ENCODE measurements at places on chromosomes 6 and 20.

GRCh38 chr6:136989571-136990241, 55.1 kb downstream of the IL20RA start:
- DNase-seq, result no peak

DNA sequence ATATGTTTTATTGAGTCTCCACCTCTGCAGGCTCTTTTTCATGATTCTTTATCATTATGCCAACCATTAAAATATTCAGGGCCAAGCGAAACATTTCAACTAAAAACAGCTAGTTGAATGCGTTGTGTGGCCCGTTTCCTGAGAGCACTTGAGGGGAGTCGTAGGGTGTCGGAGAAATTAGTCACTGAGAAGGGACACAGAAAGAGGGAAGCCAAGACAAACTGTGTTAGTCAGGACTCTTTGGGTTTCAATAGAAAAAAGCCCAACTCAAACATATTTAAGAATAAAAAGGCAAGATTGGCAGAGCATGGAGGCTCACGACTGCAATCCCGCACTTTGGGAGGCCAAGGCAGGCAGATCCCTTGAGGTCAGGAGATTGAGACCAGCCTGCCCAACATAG, 58.9 kb downstream of the MAFB start:
- no peak for DNase-seq

- DNase-seq, result no peak
These were observed 118.4 kb downstream of the GRM4 start for GRCh38 chr6:34027445-34027936.

GRCh38 chr6:53287336-53288225, 61.2 kb downstream of the ELOVL5 start:
- DNase-seq, result no peak

- DNase-seq, result no peak
These were observed 55.6 kb downstream of the SASH1 start for GRCh38 chr6:148398244-148398643.

DNA sequence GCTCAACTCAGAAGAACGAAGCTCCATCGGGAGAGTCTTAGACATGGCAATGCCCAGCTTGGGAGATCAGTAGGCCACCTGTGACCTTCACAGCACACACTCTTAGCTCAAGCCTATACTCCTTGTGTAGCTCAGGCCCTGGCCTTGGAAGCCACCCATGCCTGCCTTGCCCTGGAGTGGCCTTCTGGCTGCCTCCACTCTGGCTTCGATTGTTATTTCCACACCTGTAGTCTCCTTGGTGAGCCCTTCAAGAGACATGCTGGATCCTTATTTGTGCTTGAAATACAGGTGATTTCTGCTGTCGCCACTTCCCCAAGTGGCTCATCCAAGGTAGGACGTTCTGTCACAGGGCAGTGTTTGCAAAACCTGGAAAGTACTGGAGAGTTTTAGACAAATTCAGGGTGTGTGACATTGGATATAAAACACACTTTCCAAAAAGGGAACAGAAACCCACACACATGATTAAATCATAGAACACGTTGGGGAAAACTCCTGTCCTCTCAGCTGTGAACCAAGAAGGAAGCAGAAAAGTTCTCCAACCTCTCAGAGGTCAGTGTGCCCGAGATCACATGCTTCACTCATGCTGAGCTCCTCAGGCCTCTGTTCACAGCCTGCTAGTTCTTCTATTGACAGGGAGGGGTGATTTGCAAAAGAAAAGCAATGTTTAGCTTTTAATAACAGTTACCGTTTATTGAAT, 391.8 kb downstream of the CDC5L start:
- peak; percentile 33 for DNase-seq

- DNase-seq, result peak; percentile 57
These were observed 98.2 kb downstream of the SMOC2 start for GRCh38 chr6:168538892-168539811.

- DNase-seq, result peak; percentile 54
These were observed 32.5 kb downstream of the SUN5 start for GRCh38 chr20:32971703-32972161.

GRCh38 chr6:99364026-99364425, 14.6 kb upstream of the FAXC start:
- no peak for DNase-seq

DNA sequence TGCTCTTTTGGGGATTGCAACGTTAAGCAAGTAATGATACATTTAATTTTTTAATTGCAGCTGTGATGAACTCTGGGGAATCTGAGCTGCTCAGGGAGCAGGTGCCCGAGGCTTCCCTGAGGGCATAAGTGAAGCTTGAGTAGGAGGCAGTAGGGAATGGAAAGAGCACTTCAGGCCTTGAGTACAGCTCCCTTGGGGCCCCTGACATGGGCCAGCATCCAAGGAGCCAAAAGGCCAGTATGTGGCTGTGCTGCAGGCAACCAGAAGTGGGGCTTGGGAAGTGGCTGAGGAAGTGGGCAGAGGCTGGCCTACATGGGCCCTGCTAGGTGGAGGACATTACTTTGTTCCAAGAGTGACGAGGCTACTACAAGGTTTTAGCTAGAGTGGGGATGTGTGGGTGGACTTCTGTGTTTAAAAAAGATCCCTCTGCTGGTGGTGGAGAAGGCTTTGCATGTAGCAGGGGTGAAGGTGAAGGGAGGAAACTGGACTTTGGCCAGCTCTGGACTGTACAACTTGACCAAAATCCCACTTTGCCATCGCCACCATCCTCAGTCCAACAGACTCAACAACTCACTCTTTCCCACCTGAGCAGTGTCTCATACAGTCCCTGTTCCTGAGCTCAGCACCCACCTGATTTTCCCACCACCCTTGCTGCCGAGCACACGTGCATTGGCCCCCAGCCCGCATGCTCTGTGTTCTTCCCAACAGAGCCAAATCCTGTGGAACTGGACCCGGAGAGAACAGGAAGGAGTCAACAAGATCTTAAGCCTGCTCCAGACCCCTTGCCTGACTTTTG, 10.9 kb upstream of the ZNF831 start:
- no peak for DNase-seq

DNA sequence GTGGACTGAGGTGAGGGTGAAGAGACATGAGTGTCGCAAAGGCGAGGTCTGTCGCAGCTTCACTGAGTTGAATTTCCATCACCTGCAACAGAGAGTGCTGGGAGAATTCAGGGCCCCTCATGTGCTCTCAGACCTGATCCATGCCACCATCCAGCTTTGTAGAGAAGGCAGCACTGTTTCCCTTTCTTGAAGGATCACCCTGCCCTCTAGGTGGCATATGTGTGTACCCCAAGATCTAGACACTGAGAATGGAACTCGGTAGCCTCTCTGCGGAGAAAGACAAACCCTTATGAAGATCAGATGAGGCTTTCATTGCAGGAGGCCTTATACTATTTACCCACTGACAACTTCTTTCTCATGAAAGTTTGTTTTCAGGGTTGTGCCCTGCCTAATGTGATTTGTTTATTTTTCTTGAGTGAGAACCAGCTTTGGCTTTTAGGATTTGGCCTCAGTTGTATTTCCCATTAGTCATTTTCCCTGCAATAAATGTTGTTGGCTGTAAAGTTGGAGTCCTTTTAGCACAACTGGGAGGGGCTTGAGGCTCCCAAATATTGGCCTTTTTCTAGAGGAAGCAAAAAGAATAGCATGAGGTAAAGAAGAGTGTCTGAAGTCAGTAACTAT, 811.3 kb downstream of the DHX35 start:
- DNase-seq, result no peak

DNA sequence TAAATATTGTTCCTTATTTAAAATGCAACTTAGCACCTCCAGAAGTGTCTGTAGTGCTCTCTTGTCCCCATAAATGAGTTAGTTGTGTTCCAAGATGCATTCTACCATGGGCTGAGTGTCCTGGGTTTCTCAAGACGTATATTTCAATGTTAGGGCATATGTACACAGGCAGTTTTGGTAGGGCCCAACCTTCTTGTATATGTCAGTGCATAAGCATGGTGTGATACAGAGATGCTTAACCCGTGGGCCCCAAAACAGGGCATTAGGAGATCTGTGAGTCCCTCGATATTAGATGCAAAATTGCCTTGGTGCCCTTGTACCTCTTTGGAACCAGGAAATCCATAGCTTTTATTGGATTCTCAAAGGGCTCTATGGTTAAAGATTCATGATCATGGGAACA, 91.5 kb upstream of the HIVEP1 start:
- DNase-seq, result no peak

DNA sequence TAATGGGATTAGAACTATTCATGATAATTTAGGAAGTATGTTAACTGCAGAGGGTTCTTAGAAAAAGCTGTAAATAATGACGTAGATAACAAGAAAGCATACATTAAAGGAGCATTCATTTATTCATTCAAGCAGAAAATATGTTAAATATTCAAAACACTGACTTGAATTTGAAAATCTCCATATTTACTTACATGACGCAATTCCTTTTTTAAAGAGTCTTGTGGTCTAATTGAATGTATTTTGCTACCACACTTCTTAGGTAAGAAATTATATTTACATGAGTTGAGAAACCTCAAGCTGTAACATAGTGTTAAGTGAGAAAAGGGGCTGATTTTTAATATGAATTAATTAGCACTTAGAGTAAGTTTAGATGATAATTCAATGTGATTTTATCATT, 38.9 kb upstream of the NKAIN2 start:
- DNase-seq, result no peak

GRCh38 chr6:19690325-19691075, 146.7 kb upstream of the ID4 start:
- no peak for DNase-seq

- no peak for DNase-seq
These were observed 286.2 kb upstream of the RNF217 start for GRCh38 chr6:124676033-124676432.

GRCh38 chr6:147508866-147509608, 547 bp downstream of the SAMD5 start:
- DNase-seq, result no peak

DNA sequence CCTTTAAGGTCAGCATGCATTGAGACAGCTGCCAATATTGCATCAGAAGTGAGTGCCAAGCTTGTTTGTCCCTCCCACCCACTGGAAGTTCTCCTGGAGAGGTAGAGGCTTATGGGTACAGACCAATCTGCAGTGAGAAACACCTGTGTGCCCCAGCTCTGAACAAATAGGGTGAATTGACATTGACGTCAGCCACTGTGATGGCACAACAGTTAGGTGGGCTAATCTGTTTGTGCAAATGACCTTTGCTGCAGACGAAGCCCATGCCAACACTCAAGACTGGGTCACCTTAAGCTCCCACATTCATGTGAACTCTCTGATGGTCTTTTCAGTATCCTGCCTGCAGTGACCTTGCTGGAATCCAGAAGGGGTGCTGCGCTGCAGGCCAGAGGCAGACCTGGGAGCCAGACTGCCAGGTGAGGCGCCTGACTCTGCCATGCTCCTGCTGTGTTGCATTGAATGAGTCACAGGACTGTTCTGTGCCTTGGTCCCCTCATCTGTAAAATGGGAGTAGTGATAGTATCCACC, 99.9 kb downstream of the ALDH8A1 start:
- no peak for DNase-seq

- DNase-seq, result peak; percentile 67
These were observed 80.7 kb upstream of the CCN6 start for GRCh38 chr6:111973118-111973761.

- no peak for DNase-seq
These were observed 1.3 kb downstream of the CEP85L start for GRCh38 chr6:118649918-118650581.

DNA sequence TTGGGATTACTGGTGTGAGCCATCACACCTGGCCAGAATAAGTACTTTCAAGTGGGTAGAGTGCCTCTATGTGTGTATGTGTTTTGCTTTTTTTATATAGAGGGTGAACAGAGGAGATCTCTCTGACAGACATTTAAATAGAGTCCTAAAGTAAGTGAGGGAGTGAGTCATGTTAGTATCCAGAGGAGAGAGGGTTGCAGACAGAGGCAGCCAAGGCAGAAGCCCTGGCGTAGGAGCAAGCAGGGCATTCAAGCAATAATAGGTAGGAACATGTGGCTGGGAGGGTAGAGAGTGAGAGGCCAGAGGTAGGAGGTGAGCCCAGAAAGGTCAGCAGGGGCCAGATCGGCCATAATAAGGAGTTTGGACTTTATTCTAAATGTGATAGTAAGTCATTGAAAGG, 48.9 kb downstream of the PHF20 start:
- DNase-seq, result no peak

DNA sequence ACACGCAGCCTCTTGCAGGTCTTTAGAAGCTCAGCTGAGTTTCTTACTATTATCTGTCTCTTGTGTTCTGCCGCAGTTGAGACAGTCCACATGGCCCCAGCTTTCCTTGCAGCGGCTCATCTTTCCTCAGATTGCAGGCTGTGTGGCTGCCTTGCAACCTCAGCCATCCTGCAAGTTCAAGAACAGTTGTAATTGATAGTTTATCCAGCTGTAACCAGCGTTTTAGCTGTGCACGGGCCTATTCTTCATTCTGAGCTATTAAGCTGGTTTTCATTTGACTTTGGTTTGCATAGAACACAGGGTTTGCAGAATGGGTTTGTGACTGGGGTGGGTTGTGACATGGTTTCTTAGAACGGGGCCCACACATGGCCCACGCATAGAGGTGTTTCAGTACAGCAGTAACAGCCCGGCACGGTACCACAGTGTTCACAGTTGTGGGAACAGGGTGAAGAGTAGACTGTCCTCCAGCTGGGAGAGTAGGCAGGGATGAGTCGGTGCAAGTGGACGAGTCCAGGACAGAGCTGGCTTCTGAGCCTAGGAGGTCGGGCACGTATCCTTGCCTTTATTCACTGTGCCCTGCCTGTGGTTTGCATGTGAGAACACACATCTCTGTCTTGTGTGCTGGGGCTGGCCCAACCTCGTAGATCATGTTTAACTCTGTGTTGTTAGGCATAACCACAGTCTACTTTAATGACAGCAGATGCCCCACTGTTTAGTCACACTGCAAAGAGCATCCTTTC, 89.2 kb downstream of the RPP40 start:
- DNase-seq, result no peak

DNA sequence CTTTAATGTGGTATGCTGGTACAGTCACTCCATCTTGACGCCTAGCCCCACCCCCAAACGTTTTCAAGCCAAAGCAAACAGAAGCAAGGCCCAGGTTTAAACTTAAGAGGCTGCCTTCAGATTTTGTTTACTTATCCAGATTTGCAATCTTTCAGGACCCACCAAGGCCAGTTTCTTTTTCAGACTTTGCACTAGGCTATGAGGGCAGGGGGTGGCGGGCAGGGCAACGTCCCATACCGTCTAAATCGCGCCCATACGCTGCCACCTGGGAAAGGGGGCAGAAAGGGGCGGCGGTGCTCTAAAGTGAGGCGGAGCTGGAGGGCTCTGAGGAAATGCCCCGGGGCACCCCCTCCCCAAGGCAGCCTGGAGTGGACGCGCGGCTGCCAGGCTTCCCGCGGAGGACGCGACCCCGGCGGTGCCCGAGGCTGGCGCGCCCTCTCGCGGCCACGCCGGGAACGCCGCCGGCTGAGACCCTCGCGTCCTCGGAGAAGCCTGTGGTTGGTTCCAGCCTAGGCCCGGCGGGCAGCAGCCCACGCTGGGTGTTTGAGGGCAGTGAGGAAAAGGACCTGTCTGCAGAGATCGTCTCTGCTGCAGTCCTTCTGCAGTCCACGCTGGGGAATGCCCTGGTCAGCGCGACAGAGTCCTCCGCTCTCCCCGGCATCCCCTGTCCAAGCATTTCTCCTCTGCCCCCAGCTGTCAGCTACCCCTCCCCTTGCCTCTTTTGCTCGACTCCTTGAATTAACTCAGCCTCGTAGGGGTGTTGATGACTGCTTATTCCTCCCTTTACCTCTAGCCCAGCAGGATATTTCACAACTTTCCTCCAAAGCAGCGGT, 129.2 kb upstream of the PRND start:
- DNase-seq, result no peak

GRCh38 chr6:24019393-24019792, 106.6 kb upstream of the NRSN1 start:
- no peak for DNase-seq
